ENCODE measurements at places on chromosomes 11 and 22.

DNA sequence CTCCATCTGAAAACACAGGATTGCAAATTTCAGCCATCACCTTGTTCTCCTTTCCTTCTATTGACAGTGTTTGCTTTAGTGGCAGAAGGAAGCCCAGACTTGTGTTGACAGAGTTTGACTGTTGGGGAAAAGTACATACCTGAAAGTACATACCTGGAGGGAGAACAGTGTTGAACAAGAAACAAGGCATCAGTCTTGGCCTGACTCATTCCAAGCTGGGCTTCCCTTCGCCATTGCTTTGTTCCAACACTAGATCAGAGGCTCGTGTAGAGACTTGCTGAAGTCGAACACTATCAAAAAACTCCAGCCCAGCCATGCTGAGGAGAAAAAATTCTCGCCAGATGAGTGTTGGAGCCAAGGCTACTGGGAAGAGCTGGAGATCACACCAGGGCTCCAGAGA lies 133.4 kb downstream of the BBOX1 start:
- no peak for DNase-seq

GRCh38 chr22:35549328-35549727 lies 8.7 kb downstream of the RASD2 start:
- DNase-seq = no peak

- no peak for DNase-seq
Observed at GRCh38 chr22:46036558-46037408, 59.8 kb upstream of the WNT7B start.

GRCh38 chr11:91959411-91959810 lies 265.2 kb upstream of the FAT3 start:
- no peak for DNase-seq

GRCh38 chr11:112715056-112715455 lies 246.2 kb upstream of the NCAM1 start:
- DNase-seq = no peak

DNA sequence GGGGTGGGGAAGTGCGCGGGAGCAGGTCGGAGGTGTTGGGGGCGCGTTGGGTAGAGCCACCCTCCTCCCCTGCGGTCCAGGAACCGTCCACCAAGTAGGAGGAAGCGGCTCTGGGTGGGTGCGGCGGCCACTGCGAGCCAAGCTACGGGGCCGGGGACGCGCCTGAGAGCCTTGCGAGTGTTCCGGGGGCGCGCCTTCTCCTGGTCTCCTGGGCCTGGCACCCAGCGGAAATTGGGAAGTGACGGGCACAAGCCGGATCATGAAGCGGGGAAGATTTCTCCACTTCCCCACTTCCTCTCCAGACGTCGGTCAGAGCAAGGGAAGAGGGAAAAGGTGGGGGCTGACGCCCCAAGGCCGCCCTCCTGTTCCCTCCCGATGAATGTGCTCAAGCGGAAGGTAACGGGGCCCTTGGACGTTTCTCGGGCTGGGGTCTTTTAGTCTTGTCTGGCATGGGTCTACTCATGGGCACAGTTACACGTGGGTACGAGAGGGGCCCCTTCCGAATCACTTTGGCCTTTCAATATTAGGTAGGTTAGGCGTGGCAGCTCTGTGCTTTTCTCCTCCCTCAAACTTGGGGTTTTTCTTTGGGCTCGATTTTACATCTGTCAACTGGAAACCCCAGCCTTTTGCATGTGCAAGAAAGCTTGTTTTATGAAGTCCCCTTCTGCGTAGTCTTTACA lies 865 bp downstream of the RBM14 start:
- no peak for DNase-seq

- no peak for DNase-seq
Observed at GRCh38 chr11:122780296-122780949, 57.9 kb upstream of the CRTAM start.

- DNase-seq = no peak
Observed at GRCh38 chr11:118211006-118211405, 13.8 kb downstream of the JAML start.

DNA sequence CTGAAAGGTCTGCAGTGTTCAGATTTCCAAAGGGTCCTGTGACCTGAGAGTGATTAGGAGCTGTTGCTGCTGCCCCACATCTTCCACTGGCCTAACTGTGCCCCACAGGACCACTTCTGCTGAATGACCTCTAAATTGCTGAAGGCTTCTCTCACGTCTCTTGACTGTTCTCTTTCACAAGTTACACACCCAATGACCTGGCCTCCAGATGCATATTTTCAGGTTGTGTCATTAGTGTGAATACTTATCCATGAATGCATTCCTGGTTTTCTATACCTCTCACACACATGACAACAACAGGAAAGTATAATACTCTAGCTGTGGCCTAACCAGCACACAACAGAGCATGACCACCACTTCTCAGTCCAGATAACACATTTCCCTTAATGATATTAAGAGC lies 15.4 kb downstream of the PRR14L start:
- DNase-seq = no peak

GRCh38 chr11:21963013-21963412 lies 229.9 kb upstream of the ANO5 start:
- no peak for DNase-seq

GRCh38 chr11:90784241-90784814 lies 561.5 kb upstream of the CHORDC1 start:
- DNase-seq = no peak

GRCh38 chr22:48869161-48869560 lies 958.5 kb downstream of the BRD1 start:
- DNase-seq = no peak

DNA sequence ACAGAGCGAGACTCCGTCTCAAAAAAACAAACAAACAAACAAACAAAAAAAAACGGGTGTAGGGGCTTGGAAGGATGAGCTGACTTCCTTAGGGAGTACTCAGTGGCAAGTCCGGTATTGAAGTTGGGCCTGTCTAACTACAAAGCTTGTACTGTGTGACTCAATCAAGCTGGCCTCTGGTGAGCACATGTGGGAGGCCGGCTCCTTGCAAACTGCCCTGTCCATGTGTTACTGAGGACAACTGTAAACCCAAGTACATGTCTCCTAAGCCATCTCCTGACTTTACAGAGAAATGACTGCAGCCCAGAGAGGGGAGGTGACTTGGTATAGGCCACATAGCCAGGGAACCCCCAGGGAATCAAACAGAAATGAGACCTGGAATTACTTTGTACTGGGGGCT lies 11.6 kb downstream of the RIBC2 start:
- DNase-seq = no peak

GRCh38 chr11:72085621-72086351 lies 5.1 kb downstream of the LRRC51 start:
- no peak for DNase-seq

DNA sequence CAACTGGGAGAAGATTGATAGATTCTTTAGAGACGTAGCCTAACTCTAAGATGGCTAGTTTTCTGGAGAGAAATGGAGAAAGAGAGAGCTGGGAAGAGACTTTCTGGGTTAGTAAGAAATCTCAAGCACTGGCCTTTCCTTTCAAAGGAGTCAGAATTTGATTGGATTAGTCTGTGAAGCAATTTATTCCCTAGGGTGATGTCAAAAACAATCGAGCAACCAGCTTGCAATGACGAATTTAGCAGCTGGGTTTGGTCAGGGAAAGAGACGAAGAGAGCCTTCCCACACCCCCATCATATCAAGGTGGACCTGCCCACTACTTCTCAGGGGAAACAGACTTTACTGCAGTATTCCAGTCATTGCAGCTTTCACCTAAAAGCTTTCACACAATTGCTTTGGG lies 10.8 kb downstream of the KRTAP5-6 start:
- no peak for DNase-seq

DNA sequence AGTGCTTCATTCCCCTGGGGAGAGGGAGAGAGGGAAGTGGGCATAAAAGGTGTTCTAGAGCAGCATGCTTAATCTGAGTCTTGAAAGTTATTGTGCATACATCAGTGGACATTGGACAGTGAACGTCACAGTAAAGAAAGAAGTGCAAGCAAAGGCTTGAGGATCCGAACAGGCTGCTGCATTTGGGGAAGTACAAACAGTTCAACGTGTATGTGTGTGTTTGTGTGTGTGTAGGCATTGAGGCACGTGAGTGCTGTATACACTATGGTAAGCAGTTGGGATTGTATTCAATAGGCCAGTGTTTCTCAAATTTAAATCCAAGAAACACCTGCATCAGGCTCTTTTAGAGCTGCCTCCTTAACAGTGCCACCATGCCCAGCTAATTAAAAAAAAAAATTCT lies 10.4 kb upstream of the EIF3M start:
- DNase-seq = no peak

DNA sequence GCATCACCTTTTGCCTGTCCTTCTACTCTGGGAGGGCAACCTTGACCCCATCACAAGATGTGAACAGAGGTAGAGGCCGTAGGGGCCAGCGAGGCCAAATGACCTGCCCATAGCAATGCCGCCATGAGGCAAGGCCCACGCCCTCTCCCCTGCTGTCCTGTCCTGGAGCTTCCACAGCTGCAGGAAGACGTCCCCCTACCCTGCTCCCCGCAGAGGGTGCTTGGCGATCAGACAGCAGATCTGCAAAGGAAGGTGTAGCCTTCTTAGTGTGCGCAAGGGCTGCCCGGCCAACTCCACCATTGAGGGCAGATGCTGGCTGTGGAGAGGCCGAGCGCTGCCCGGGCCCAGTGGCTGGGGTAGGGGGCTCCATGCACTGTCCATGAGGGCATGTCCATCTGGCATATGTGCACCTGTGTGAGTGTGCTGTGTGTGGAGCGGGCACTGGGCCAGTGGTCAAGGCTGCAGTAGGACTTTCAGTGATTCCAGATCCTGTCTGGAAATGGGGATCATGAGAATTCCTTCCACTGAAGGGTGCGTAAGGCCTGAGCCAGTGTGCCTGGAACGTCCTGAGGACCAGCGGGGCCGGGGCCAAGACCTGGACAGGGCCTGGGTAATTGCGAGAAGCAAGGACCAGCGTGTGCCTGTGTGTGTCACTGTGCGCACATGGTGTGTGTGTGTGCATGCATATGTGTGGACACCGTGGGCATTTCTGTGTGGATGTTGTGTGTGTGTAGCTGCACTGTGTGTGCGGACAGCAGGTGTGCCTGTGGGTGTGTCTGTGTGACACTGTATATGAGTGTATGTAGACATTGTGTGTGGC lies 11.0 kb downstream of the TRPM5 start:
- DNase-seq = no peak

DNA sequence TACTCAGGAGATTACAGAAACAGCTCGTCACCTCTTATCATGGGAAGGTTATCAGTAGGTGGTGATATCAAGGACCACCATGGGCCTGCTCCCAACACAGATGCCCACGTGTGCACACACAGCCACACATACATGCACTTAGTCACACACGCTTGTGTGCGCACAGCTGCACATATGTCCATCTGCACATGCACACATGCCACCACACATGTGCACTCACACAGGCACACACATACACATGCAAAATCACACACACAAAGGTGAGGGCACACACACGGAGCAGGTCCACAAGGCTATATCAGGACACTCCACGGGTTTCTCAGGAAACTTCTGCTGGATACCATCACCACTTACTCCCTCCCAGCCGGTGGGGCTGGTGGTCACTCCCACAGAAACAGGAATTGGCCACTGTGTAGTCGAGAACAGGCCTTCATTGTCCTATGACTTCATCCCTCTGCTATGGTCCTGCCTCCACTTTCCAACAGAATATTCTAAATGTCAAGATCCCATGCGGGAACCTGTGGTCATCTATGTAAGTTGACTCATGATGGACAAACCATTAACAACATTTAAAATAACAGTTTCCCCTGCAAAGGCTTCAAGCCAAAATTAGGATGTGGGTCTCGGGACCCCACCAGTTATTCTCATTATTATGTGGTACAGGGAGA lies 2.2 kb downstream of the C11orf24 start:
- DNase-seq = no peak

GRCh38 chr11:124740277-124740882 lies 638 bp downstream of the NRGN start:
- peak; percentile 54 for DNase-seq

DNA sequence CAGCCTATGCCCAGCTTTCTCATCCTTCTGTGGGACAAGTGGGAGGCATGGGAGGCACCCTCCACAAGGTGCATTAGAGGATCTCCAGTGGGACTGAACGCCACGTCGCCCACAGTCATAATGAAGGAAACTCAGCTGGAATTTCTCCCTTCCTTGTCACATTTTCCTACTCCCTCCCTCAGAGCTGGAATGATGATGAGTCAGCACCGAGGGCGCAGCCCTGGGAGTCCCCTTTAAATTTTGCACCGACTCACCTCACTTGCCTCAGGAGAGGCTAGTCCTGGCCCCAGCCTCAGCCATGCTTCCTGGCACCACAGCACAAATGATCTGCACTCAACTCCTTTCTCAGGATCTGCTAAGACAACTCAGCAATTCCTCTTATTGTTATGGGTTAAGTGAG lies 34.3 kb downstream of the DBX1 start:
- DNase-seq = no peak

- no peak for DNase-seq
Observed at GRCh38 chr11:69702239-69702691, 1.6 kb downstream of the FGF19 start.

GRCh38 chr11:12827929-12828812 lies 153.9 kb downstream of the TEAD1 start:
- DNase-seq = no peak

- DNase-seq = no peak
Observed at GRCh38 chr11:13391217-13391616, 71.8 kb downstream of the BTBD10 start.

- no peak for DNase-seq
Observed at GRCh38 chr22:23075050-23075449, 4.7 kb downstream of the GNAZ start.

DNA sequence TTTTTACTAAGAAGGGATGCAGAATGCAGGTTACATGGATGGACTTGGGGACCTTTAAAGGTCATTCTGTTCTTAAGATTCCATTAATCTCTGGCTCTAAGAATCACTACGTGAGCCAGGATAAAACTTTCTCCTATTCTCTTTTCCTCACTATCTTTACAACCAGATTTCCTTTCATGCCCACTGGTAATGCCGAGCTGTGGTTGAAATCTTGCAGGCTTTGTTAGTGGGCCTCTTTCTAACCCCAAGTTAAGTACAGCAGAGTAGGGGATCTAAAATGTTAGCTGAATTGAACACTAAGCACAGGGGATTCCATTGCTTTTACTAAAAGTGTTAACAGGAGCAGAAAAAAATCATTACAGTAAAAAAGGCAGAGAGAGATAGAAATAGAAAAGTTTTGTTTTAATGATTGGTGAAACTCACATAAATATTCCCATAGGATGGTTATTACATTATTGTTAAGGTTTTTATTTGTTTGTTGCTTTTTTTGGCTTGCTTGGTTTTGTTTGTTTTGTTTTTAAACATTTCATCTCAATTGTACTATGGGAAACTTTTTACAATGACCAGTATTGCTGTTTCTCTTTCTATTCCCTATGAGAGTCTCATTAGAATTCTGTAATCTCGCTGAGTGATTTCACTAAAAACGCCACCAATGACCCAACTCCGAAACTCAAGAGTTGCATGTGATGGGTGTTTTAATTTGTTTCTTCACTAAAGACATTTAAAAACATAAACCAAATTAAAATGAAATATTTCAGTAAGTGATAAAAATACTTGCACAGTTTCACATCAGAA lies 54.1 kb upstream of the HTATIP2 start:
- no peak for DNase-seq

GRCh38 chr11:58688789-58689503 lies 42.8 kb downstream of the GLYAT start:
- no peak for DNase-seq

All from activated T-cell treated with anti-CD3 and anti-CD28 coated beads for 48 hours (primary cell).